CD4-positive, alpha-beta T cell treated with Interleukin-17A for 4 hours (primary cell): ENCODE measurements at places on chromosomes 7 and 10.

DNA sequence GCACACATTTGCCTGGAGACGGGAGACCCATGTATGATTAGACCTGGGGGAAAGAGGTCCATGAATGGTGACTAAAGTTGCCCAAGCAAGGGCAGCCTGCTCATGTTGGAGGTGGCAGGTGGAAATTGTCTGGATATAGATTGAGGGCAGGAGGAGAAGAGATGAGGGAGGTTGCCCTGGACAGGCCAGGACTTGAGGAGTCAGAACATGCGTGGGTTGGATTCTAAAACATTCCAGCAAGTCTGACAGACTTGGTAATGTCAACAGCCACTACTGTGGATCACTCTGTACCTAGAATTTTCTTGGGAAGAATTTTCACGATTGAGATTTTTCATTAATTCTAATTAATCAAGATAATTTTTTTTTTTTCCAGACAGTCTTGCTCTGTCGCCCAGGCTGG lies 19.1 kb upstream of the SVOPL start:
- no peak for DNase-seq

DNA sequence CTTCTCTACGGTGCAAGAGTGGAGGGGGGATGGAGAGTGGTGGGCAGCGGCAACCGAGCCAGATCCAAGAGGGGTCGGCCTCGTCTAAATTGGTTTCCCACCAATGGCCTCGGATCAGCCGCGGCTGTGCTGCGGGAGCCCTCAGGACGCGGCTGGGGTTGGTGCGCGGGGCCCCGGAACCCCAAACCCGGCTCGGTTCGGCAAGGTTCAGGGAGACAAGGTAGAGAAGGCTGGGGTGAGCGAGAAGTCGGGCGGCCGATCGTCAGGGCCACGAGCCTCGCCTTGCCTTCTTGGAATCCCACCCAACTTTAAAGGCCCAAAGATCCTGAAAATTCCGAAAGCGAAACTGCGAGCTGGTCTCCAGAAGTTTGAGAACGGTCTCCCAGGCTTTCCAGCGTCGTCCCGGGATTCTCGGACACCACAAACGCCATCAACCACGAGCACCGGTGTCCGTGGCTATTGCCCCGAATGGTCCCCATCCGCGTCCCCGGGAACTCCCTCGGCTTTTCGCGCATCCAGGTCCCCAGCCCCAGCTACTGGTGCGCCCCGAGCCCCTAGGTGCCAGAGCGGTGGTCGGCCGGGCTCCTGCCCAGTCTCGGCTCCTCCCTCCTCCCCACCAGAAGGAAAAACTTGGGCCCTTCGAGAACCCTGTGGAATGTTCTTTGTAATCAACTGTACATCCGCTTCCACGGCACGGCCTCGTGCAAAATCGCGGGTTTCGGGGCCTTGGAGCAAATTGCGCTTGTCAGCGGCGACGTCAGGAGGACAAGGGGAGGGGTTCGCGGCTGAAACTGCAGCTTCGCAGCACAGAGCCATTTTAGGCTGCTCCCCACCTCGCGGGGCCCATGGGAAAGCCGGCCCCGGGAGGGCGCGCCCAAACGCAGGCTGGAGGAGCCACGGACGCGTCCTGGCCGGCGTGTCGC lies 3.2 kb downstream of the SFMBT2 start:
- DNase-seq, result peak; percentile 65

DNA sequence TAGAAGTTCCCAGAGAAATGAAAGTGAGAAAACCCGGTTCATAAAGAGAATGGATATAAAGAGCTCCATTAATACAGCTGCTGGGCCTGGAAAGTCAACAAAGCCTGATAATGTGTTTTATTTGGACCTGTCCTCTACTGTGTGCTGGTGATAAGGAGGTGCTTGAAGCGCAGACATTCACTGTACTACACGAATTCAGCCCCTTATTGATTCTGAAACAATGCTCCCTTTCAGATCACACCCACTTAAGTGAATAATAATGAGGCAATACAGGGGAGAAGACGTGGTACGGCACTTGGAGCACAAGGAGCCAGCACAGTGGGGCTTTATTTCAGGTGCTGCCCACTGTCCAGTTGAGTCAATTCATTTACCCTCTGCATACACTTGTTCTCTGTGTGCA lies 260.8 kb downstream of the FGFR2 start:
- DNase-seq, result no peak

- no peak for DNase-seq
These were observed 131.6 kb upstream of the EFCAB10 start for GRCh38 chr7:105712877-105713276.

- DNase-seq, result no peak
These were observed 34.0 kb upstream of the PDGFA start for GRCh38 chr7:553636-554111.

DNA sequence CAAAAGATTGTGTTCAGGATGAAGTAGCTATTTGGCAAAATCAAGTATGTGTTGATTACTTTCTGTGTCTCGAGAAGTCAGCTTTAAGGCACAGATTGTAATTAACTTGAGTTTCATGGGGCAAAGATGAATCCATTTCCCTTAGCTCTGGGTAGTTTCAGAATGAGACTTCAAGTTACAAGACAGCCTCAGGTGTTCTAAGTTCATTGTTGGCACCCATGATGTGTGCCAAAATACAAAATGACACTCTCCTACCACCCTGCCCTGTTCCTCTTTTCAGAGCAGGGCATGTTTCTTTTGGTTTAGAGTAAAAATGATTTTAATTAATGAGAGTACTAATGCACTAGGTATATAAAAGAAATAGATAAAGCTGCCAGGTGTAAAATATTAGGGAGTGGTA lies 797.6 kb upstream of the POT1 start:
- DNase-seq, result no peak

DNA sequence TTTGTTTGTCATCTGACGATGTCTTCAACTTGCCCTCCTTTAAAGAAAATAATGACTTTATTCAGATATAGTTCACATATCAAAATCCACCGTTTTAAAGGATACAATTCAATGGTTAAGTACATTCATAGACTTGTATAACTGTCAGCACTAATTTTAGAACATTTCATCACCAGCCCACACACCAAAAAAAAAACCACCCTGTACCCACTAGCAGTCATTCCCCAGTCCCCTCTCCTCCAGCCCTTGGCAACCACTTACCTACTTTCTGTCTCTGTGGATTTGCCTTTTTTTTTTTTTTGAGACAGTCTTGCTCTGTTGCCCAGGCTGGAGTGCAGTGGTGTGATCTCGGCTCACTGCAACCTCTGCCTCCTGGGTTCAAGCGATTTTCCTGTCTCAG lies 5.3 kb upstream of the HILPDA start:
- no peak for DNase-seq

GRCh38 chr7:13641714-13642113 lies 347.8 kb downstream of the ETV1 start:
- DNase-seq, result no peak

GRCh38 chr7:69373171-69374043 lies 224.9 kb upstream of the AUTS2 start:
- DNase-seq, result no peak

DNA sequence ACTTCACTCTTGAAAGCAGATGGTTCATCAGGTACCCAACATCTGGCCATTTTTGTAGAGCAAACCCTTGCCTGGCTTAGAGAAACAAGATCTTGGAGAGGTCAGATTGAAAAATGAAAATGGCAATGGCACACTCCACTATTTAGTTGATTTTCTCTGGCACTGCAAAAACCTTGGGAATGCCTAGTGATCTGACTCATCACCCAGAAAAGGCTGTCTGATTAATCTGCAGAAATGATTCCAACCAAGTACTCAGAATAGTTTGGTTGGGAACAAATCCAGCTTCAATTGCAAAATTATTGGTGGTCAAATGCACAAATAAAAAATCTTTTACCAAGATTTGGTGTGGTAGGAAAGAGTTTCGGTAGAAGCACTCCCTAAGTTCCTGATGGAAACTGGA lies 351.2 kb downstream of the PHTF2 start:
- no peak for DNase-seq

DNA sequence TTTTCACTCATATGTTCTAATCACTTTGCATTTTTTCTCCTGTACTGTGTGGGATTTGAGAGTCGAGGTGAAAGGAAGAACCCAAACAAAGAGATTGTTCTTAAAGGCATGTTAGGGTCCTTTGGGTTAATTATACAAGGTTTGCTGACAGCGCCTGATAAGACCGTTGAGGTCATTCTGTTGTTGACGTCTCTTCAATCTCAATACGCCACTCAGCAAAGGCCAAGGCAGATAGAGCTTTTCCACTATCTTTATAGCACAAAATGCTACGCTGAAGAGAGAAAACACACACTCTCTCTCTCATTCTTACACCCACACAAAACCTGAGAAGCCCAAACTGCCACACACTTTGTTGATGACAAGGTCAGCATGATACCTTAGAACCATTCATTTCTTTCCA lies 228.7 kb downstream of the CNTNAP2 start:
- DNase-seq, result no peak

DNA sequence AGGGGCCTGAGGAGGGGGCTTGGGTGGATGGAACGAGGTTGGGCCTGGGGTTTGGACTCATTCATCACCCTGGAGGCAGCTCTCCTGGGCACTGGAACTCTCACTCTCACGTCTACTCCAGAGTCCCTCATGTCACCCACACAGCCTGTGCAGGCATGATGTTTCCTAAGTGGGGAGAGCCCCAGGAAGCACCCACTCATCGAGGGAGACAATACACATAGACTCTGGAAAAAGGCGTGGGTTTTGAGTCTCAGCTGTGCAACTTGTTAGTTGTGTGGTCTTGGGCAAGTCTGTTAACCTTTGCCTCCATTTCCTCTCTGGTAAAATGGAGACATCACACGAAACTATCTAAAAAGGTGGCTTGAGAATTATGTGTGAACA lies 25.9 kb upstream of the RBM20 start:
- no peak for DNase-seq

DNA sequence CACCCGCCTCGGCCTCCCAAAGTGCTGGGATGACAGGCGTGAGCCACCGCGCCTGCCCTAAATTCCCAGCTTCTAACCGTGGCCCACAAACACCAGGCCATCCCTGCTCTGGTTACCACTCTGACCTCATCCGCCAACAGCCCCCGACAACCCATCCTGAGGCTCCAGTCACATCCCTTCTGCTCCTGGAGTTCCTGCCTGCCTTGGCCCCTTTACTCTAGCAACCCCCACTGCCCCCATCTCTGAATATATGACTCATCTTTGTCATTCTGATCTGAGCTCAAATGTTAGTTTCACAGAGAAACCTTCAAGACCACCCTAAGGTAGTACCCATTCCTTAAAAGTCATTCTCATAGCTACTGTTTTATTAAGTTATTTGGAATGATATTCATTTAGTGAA lies 26.6 kb downstream of the RHEB start:
- DNase-seq, result no peak

- DNase-seq, result peak; percentile 51
These were observed 7.6 kb downstream of the TMEM184A start for GRCh38 chr7:1548438-1548831.

GRCh38 chr7:117048882-117049281 lies 95.6 kb downstream of the ST7 start:
- no peak for DNase-seq

DNA sequence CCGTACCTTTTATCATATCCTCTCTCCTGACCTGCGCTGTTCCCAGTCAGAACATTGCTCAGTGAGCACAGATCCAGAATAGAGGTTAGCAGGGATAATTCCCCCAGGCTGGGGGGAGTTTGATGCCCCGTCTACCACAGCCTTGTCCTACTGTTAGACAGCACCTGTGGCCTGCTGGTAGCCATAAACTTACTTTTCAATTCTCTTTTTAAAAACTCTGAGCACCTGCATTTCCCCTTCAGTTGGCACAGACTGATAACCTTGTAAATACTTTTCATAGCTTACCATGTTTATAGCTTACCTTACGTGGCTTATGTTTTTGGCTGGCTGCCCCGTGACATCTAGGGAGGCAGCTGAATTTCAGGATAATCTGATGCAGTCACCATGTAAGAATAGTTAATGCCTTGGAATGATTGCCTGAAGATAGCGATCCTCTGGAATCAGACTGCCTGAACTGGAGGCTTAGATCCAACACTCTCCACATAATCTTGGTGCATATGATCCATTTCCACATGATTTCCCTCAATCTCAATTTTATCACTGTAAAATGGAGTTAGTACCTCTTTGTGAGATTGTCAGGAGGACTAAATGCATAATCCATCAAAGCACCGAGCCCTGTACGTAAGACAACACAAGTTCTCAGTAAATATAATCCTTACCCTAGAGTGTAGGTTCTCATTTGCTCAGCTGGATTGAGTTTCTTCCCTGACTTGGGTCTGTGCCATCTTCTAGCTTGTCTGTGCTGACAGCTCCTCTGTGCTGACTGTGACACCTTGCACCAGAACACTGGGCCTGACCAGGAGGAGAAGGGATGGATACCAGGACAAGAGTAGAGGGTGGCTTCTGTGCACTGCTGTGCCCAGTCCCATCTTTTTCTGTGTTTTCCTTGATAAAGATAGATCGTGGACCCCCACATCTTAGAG lies 111.7 kb upstream of the GJD4 start:
- DNase-seq, result no peak

- no peak for DNase-seq
These were observed 249.0 kb downstream of the TNS3 start for GRCh38 chr7:47332681-47333553.

GRCh38 chr7:117269417-117269816 lies 53.4 kb downstream of the WNT2 start:
- DNase-seq, result no peak

DNA sequence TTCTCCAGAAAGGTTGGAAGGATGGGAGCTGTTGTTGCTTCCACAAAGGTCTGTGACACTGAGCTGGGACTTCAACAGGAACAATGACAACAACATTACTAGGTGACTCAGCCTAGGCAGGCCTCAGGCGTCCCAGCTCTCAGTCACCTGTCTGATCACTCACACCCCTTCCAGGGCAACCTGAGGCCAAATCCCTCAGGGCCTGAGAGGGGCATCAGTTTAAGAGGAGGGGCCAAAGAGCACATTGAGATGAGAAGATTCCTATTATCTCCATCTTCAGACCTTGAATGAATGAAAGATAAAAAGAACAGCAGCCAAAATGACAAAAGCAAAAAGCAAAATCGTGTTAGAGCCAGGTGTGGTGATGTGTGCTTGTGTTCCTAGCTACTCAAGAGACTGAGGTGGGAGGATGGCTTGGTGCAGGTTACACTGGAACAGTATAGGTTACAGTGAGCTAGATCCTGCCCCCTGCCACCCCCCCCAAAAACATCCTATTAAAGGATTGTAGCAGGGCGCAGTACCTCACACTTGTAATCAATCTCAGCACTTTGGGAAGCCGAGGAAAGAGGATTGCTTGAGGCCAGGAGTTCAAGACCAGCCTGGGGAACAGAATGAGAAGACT lies at the start of gene ATG9B:
TSS of gene ATG9B (minus strand) at position 60 of the 622 bp plus-strand sequence. CDS start 71 bp downstream, outside the sequence.
- DNase-seq, result no peak

DNA sequence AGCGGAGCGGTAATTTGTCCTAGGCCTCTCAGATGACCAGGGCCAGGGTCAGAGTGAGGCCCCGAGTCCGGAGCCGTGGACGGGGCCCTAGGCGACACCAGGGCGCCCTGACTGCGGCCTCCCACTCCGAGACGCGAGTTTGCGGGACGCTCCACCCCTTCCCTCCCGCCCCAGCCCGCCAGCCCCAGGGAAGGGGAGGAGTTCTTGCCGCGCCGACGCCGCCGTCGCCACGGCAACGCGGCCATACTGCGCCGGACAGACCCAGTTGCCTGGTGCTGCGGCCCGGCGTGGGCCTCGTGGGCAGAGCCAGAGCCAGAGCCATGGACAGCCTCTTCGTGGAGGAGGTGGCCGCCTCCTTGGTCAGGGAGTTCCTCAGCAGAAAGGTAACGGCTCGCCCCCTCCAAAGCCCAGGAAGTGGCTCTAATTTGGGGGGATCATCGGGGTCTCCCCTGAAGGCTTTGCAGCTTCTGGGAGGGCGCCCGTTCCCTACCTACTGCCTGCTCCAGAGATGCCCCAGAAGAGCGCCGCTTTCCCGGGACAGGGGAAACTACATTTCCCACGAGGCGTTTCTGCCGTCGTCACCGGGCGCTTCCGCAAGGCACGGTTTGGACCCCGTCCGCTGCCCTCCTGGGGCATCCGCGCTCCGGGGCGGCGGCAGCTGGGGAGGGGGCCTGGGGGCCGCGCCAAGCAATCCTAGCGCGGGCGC lies at the start of gene MINDY4:
TSS of gene MINDY4 (plus strand) at position 244 of the 706 bp plus-strand sequence. CDS start at position 321, 77 bp downstream.
- peak; percentile 75 for DNase-seq
